Cerebellum (tissue), 4 donors: ENCODE measurements at places on chromosomes 7 and 10.
A peak's percentile ranks its signal among the peaks of the same experiment; 100 is the strongest.

DNA sequence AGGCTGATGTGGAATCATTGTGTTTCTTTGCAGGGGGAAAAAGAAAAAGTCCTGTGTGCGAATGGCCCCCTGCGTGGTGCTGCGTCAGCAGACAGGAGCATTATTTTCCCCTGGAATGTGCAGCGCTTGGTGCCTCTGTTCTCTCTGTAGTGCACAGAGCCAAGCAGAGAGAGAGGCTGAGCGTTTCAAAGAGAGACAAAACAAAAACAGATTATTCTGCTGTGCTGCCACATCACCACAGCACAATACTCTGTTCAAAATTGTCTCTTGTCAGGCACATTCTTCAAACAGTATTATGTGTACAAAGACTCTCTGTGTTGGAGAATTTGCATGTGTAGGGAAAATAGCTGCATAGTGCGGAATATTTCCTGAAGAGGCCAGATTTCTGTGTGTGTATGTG is 609.0 kb downstream of the SDK1 start:
- DNase-seq, result no peak

GRCh38 chr7:100211342-100211780 is 8.4 kb upstream of the PVRIG start:
- DNase-seq, result no peak

DNA sequence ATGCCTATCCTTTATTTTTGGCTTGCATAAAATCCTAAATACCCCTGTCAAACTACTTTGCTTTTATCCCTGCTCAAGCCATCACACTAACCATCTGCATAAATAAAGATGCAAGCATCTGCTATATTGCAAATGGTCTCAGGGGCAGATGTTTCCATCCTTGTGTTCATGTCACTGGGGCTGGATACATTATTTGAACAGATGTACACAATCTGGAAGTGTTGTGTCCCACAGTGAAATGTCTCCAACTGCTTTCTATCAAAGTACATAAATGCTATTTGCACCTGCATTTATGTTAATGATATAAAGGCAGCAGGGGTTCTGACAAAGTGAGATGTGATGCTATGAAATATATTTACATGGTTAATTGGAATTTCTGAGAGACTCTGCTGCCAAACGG is 163.1 kb downstream of the ZNF438 start:
- DNase-seq, result no peak

- DNase-seq, result no peak
Observed at GRCh38 chr10:112148331-112148730, 35.2 kb downstream of the GPAM start.

DNA sequence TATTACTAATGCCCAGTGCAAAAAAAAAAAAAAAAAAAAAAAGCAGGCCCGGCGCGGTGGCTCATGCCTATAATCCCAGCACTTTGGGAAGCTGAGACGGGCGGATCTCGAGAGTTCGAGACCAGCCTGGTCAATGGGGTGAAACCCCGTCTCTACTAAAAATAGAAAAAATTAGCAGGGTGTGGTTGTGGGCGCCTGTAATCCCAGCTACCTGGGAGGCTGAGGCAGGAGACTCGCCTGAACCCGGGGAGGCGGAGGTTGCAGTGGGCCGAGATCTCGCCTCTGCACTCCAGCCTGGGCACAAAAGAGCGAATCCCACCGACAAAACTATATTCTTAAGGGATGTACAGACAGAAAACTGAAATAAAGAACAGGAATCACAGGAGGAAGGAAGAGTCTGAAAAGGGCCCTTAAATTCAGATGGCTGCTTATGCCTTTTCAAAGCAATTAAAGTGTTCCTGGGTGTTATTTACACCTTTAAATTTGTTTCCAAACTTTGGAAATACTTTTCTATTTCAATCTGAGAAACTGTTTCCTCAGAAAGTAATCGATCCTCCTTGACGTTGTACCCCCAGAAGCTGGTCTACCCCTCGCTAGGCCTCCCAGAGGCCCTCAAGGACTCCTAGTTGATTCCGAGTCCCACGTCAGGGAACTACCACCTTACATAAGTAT is 2.0 kb upstream of the KMT2E start:
- DNase-seq, result no peak

DNA sequence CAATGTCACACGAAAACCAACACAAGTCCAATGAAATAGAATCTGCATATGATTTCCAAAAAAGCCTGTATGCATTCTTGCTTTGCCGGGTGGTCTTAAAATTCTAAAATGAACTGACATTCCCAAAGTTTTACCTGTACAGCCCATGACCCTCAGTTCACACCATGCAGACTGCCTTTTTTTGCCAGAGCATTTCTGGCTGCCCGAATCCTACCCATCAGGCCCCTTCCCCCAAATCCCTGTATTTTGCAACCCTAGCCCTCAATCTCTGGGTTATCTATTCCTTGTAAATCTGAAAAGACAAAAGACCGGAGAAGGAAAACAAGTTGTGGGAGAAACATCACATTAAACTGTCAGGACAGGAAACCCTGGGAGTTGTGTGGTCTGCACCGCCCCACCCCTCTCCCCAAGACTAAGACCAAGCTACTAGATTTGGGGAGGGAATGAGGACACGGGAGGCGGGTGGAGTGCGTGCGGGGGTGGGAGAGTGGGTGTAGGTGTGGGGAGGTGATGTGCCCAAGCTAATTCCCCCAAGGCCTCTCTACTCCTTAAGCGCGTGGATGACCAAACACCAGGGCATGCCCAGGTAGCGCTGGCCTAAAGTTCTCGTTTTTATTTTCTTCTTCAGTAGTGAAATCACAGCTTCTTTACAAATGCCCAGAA is 1.4 kb downstream of the JCAD start:
- no peak for DNase-seq

DNA sequence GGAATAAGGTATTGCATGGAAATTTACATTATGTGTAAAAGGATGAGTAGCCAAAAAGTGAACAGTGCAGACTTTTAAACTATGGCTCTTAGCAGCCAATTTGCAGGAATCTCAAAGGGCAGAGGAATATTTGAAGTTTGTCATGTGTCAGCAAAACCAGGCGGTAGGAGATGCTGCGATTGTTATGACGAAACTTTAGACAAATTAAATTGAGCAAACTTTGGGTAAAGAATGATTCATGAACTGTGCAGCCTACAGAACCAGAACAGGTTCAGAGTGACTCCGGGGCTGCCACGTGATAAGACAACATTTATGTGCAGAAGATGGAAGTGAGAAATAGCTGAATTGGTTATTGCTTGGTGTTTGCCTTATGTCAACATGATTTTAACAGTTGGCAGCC is 39.2 kb upstream of the CCDC6 start:
- DNase-seq, result no peak

DNA sequence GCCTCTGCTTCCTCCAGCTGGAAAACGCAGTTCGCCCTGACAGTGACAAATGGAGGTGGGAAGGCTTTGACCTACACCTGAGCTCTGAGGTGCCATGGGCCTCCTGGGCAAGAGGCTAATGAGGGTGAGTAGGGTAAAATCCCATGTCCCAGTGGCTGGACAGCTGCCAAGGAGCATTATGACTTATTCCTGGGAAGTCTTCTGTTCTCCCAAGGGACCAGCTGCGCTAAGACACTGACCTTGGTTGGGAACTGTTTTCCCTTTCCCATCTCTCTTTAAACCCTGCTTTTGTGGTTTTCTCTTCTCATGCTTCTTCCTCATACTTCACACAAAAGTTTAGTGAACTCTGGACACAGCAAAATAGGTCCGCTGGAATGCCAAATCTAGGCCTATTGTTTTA is 72.6 kb downstream of the COPG2 start:
- DNase-seq, result no peak

- no peak for DNase-seq
Observed at GRCh38 chr10:90846746-90847145, 11.1 kb downstream of the HTR7 start.

GRCh38 chr10:58820386-58820785 is 307.7 kb downstream of the BICC1 start:
- DNase-seq, result no peak

- DNase-seq, result no peak
Observed at GRCh38 chr7:3200504-3200903, 100.5 kb upstream of the SDK1 start.

DNA sequence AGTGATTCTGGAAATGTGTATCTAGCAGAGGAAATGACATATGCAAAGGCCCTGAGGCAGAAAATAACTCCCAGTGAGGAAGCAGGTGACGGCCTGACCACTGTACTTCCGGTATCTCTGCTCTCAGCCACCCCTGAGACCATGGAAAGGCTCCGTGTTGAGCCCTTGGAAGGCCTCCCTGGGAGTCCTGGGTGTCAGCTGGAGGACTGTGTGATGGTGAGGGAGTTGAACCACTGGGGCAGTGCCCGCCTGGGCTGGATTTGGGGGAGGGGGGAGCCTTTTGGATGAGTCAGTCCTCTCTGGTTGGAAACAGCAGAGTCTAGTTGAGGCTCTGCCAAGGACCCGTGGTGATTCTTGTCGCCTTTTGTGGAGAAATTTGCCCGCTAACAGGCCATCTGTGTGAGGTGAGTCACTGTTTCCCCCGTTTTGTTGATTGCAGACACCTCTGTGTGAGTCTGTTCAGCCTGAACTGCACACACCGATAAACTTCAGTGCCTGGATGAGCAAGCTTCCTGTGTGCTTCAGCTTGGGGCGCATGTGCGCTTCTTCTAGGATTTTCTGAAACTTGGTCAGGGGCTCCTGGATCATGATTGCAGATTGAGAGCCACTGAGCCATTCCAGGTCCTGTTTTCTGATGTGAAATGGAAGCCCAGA is 98.6 kb downstream of the GRK5 start:
- DNase-seq, result peak; percentile 39

- DNase-seq, result no peak
Observed at GRCh38 chr10:62264702-62265436, 3.8 kb downstream of the RTKN2 start.

- no peak for DNase-seq
Observed at GRCh38 chr7:141563956-141564623, 12.9 kb downstream of the AGK start.

DNA sequence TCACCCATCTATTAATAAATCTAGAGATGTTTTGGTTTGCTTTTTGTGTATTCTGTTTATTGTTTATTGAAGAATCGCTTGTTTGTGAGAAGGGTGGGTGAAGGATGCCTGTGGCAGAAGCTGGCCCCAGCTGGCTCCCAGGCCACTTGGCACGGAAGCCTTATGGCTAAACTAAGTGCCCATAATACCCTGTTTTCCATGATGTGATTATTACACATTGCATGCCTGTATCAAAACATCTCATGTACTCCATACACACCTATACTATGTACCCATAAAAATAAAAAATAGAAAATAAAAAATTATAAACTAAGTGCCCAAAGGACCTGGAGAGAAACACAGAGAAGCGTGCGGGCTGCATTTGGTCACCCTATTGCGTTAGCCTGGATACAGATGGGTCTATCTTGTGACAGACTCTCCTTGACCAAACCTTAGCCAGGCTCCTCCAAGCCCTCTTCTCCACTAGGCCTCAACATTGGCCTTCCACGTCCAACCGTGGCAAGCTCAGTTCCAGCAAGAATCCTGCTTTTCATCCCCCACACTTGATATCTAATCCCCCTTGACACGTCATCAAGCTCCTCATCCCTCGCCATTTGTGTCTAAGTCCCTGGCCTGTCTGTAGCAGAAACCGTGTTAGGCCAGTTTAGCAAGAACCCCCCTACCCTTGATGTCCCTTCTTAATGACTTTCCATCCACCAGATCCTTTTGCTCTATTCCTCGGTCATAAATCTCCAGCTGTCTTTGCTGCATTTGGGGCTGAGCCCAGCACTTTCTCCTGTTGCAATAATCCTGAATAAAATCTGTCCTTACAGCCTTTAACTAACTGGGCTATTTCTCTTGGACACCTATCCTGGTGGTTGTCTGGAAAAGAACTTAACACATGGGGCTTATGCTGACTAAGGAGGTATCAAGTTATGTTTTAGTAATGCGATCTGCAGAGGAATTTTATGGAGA is 245.2 kb downstream of the TNS3 start:
- no peak for DNase-seq

DNA sequence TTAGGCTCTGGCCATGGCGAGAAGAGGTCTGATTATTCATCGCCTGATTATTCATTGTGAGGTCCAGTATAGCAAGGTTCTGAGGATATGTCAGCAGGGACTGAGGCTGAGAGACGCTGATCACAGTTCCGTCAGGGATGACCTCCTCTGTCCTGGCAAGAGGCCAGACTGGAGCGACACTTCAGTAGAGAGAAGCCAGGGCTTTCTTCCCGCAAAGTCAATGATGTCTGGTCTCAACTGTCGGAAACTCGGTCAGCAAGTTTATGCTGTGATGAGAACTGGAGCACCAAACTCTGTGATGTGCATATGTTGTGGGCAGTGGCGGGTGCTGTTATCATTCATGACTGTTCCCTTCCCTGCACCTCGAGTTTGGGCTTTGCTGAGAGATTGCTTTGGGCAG is 29.0 kb upstream of the GNA12 start:
- DNase-seq, result no peak

DNA sequence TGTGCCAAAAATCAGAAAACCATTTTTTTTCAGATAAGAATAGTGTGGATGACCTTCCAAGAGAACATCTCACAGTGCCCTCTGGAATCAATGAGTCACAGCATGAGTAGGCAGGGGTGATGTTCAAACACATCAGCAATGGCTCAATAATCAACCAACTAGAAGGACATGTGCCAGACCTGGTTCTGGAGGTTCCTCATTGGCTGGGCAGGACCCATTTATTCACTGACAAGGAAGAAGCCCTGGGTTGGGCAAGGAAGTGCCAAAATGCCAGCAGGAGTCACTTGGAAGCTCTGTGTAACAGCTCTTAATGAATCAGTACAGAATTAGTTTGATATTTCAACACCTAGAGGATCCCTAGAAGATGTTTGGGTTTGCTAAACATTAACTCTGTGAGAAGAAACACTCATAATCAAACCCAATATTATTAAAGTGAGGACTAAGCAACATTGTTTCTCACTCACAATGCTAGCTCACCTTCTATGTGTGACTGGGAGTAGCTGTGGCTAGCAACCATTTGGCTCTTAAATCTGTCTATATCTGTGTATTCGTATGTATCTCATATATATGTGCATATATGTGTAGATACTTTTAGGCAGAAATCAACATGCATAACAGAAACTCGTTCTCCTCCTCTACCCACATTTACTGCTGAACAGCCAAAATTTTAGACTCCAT is 72.3 kb upstream of the APBB1IP start:
- DNase-seq, result no peak

- peak; percentile 50 for DNase-seq
Observed at GRCh38 chr10:125344573-125345171, 184.3 kb upstream of the CTBP2 start.

- DNase-seq, result no peak
Observed at GRCh38 chr10:27774831-27775230, 29.2 kb upstream of the MKX start.

GRCh38 chr7:115728518-115728917 is 302.0 kb downstream of the TFEC start:
- no peak for DNase-seq

- DNase-seq, result peak; percentile 42
Observed at GRCh38 chr7:106947244-106947728, 82.2 kb downstream of the PIK3CG start.

GRCh38 chr7:131107337-131108211 is 220.1 kb upstream of the MKLN1 start:
- peak; percentile 84 for DNase-seq

- DNase-seq, result no peak
Observed at GRCh38 chr10:23656735-23657134, 217.9 kb downstream of the OTUD1 start.

GRCh38 chr7:93015101-93015778 is 102.5 kb downstream of the SAMD9 start:
- no peak for DNase-seq
